ENCODE measurements at places on chromosomes 2 and 18. TPM values are rescaled to one million over a fixed set of nuclear protein-coding genes. Genes with fewer than 3 reads are reported as not detected.

GRCh38 chr2:222736301-222736700 lies 64.8 kb downstream of the MOGAT1 start:
- peak; percentile 47 for DNase-seq

- peak; percentile 42 for DNase-seq
These were observed 4.1 kb upstream of the LOXHD1 start for GRCh38 chr18:46660957-46661749.

DNA sequence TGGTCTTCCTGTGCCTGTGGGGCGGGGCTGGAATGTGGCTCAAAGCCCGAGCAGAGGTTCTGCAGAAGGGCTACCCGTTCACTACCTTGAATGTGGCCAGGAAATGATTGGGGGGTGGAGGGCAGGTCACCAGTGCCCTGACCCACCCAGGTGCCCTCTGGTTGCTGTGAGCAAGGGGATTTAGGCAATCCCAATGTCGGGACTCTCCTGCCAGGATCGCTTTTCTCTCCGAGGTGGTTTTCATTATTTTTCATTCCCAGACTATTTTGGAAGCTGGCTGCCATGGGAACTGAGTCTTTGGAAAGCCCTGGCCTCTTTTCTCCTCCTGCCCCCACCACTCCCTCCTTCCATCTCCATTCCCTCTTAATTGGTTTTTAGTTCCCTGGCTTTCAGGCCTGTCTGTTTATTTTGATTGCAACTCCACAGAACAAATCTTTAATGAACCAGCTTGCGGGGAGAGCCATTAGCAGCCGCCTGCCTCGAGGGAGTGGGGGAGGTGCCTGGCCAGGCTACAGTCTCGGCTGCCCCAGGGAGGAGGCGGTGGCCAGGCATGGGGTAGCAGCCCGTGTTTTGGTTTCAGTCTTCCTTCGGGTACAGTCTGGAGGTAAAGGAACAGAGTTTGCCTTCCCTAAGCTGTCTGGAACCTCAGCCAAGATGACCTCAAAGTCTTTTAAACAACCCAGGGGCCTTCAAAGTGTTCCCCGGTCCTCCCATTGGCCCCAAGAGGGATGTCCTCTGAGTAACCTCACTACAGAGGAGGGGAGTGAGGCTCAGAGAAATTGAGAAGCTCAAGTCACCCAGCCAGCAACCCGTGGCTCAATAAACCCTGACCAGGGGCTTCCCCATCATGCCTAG lies 114.4 kb upstream of the HAAO start:
- DNase-seq, result peak; percentile 63

The KIAA2012 gene
- total RNA-seq, result not detected

GRCh38 chr2:34892766-34893165 lies 1293.7 kb upstream of the FAM98A start:
- no peak for DNase-seq

- no peak for DNase-seq
These were observed 299.8 kb downstream of the DPP10 start for GRCh38 chr2:114742245-114742644.

The RGPD4 gene
- total RNA-seq, result 0.16 TPM

- DNase-seq, result no peak
These were observed 108.6 kb upstream of the GPC1 start for GRCh38 chr2:240326886-240327285.

The TACR1 gene
- total RNA-seq, result 0.09 TPM

GRCh38 chr18:49949951-49950395 lies 136.6 kb upstream of the ACAA2 start:
- DNase-seq, result no peak

The REEP1 gene
- total RNA-seq, result not detected

DNA sequence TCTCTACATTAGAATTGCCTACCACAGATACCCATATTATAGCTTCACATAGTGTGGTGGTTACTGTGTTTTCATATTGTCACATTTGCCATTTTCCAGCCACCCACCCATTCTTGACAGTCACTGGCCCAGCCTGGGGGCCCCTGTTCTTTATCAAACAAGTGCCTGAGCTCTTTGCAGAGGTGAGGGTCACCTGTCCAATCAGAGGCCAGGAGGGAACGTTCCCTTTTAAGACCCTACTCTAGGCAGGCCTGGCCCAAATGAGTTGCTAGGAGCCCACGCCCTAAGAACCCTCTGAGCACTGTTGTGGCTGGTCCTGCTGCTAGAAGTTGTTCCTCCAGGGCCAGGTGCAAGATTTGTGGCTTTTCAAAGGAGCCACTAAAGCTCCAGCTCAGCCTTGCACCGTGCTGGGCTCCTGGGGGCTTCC lies 5.2 kb downstream of the IL37 start:
- DNase-seq, result no peak

GRCh38 chr2:199851883-199852282 lies 891 bp upstream of the FTCDNL1 start:
- DNase-seq, result no peak

The STPG4 gene
- not detected for total RNA-seq

- peak; percentile 79 for DNase-seq
These were observed 33.1 kb upstream of the MBP start for GRCh38 chr18:77165503-77166188.

The SPC25 gene
- not detected for total RNA-seq

The EPB41L3 gene
- 28.0 TPM for total RNA-seq

DNA sequence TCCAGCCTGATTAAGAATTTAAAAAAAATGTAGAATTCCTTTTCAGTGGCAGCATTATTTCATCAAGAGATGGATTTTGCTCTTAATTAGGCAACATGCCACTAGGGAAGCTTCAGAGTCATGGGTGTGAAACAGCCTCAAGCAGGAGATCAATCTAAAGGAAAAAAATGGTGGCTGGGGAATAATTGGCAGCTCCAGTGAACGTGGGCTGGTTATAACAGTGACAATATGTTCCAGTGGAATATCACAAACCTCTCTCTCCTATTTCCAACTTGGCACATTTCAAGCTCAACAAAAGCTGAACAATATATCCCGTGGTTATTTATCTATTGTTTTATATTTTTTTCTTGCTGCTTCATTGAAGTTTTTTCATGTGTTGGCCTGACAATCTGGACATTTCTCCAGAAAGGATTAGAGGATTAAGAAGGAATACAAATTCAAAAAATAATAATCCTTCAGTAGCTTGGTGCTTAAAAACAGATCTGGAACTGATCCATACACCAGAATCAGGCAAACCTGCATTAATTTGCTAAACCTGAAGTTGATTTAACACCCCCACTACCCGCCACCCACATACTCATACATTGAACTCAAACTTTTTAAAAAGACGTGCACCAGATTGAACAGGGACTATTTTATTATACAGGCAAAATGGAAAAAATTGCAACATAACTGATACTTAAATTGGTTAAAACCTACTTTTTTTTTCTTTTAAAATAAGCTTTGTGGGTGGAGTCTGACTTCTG lies 255.9 kb upstream of the SPRED2 start:
- DNase-seq, result no peak

The DNAH7 gene
- 2.6 TPM for total RNA-seq

GRCh38 chr2:216960671-216961268 lies 100.9 kb upstream of the TNP1 start:
- no peak for DNase-seq

DNA sequence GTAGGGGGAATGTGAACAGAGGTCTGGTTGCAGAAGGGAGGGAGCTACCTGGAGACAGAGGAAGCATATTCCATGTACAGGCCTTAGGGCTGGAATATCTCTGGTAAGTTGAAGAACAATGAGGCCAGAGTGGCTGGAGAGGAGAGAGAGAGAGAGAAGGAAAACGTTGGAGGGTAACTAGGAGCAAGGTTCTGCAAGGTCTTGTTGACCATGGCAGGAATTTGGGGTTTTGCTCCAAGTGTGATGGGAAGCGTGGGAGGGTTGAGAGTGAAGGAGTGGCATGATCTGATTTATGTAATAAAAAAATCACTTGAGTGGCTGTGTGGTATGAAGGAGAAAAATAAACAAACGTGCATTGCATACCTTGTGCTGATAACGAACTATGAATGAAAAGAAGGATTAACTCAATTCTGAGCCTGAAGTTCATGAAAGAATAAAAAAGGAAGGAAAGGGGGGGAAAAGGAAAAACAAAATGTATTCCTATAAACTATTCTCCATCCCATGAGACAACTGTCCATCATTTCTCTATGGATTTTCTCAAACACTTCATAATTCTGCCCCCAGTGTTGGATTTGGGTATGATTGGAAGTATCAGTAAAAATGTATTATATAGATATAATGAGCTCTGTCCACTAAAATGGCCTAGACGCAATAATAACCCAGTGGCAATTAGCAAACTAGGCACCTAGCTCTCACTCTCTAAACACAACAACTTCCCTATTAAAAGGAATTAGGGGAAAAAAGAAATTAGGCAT lies 59.7 kb upstream of the PMAIP1 start:
- DNase-seq, result no peak

The PROC gene
- not detected for total RNA-seq

Data from fibroblast of the aortic adventitia (primary cell).